ENCODE measurements at places on chromosomes 7 and 10.

DNA sequence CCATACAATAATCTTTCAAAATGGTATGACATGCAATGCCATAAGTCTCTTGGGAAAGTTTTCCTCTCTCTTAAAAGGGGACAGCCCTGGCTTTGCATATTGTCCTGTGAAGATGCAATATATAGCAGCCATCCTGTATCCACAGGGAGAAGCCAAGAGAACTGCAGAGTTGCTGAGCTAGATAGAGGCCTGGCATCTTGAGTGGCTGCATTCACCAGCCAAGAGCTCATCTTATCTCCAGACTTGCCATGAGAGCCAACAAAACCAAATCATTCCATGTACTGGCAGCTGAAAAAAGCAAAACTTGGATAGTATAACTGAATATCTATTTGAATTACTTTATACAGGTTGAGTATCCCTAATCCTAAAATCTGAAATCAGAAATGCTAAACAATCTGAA, 348.8 kb downstream of the CALN1 start:
- DNase-seq: no peak

DNA sequence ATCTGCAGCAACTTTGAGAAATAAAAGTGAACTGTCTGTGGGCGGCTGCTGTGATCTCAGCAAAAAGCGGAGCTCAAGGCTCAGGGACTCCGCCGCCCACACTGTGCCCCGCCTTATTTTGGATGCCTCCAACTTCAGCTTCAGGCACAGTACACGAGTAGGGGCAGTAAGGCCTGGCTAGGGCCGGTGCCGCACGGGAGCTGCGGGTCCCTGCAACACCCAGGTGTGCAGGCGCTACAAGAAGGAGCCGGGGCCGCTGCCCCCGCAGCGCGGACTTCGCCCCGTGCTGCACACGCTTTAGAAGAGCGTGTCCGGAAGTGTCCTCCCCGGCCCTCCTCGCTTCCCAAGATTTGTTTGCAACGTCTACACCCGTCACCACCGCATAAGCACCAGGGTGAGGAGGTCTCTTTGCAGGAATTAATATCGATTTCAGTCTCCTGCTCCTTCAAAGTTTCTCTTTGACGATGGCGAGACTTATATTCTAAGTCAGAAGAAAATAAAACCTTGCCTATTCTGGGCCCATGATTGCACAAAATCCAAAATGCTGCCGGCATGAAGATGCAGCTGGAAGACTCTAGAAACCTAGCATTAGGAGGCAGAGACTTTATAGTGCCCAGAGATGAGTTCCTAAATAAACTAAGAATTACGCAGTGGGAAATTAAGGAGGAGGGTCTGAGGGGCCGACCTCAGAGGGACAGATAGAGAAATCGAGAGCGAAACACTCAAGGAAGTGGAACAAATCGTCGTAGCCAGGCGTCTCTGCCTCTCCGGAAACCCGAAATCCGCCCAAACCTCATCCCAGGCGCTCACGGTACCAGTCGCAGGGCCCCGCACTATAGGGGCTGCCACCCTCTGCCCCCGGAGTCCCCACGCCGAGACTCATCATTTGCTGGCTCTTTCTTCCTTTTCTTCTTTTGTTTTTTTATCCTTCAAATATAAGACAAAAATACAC, 6.4 kb downstream of the VAX1 start:
- no peak for DNase-seq

DNA sequence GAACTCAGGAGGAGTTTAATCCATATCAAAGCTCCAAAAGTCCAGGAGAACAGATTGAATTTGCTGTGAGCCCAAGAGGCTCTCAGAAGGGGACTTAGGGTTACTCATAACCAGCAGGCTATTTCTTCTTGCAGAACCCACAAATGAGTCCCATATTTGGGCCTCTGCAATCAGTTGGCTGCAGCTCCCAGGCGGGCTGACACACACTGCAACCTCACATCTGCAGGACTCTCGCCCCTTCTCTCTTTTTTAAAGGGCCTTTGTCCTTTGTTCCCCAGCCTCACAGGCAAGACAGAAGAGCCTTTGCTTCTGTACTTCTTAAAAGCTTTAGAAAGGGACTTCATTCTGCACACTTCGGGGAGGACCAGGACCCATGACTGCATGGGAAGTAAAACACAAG, 26.7 kb downstream of the CREB3L2 start:
- no peak for DNase-seq

DNA sequence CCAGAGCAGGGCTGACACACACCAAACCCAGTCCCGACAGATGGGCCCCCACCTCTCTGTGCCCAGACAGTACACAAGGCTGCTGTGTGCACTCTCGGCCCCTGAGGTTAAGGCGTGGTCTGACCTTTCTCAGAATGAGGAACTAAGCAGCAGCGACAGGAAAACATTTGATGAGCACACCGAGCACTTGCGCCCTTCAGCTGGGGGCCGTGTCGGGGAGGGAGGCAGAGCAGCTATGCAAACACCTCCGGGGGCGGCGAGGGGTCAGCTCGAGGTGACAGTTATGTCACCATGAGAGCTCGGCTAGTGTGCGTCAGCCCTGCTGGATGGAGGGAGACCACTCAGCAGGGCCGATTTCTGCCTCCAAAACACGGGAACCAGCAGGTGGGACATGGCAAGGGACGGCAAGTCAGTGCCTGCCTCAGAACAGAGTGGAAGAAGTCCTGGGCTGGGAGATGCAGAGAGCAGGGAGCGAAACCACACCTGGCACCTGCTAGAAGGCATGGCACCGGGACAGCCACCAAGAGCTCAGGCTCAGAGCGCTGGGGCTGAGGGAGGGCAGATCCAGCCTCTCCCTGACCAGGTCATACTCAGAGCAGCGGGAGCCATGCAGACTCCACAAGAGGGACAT, 57.4 kb downstream of the CHST15 start:
- DNase-seq: peak; percentile 33

GRCh38 chr10:126233182-126234148, 154.8 kb downstream of the ADAM12 start:
- no peak for DNase-seq

DNA sequence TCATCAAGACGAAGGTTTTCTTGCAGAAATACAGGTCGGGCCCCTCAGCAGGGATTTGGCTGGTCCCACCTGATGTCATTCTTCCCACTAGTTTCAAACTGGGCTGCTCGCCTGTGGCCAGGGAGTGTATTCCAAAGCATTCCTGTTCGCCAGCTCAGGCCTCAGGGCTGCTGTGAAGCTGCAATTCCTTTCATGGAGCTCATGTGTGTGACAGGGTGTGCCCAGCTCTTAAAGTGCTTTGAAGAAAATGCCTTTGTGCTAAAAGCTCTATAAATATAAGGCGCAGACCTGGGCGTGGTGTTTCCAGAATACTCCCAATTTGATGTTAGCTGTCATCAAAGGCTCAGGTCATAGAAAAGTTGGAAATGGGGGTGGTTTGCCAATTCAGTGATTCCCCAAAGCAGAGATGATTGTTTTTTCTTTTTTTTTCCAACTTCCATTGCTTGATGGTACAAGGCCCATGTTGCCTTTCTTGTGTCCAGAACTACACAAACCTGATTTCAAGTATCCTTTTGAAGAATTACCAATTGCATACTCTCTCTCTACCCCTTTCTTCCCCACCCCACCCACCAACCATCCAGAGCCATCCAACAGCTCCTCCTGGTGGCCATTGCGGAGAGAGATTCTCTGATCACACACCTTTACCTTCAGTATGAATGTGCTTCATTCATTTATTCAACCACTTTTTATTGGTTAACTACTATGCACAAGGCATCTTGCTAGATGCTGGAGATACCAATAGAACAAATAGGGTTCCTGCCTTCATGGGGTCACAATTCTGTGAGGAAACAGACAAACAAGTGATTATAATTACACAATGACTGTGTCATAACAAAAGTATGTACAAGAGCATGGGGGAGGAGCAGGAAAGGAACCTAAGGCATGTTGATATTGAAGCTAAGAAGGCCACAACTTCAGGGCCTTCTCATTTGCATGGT, 297.3 kb upstream of the LYZL1 start:
- DNase-seq: no peak

DNA sequence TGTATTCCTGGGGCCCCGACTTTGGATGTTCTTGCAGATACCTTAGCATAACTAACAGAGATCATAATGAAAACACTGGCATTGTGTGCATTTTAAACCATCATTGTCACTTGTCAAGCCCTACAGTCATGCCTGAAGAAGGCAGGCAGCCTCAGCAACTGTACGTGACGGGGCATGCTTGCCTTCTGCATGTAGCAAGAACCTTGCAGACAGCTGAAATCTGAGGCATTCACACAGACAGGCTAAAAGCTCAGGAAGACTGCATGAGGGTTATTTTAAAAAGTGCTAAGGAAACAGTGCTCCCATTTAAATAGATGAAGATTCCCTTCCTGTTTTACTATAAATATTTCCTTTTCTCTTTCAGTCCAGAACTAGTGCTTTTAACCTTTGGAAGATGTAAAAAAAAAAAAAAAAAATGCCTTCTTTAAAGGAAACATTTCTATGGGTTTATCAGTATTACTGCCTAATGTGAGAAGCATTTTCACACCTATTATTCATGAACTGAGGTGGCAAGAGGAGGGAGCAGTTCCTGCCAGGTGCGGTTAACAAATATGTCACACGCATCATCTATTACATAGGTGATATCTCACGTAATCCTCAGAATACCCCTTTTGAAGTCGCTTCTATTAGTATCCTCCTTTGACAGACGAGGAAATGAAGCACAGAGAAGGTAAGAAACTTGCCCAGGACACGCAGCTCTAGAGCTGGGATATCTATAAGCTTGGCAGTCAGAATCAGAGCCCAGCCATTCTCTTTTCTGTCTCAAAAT, 88.1 kb downstream of the PRKCQ start:
- no peak for DNase-seq

DNA sequence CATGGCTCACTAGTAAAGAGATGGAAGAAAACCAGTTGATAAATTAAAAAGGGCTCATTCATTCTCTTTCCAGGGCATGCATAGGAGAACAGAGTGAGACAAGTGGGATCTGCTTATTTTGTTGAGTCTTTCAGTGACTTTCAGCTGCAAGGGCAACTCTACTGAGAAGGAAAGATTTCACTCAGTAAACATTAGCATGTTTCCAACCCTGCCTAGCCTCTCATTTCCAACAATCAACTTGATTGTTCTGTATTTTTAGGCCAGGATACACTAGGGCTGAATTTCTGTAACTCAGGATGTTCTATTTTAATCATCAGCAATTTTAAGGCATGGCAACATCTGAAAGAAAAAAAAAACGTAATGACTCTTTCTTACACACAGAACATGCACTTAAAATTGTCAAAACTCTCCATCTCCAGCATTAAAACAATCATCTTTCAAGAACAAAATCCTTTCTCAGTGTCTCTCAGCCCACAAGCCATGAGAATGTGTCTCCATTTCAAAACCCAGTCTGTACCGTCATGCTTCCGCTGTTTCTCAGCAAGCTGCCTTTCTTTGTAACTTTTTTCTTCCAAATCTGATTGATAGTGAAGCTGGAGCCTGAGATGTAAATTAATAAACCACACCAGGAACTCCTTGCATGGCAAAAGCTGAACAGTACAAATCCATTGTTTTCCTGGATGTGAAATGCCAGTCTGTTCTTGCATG, 147.2 kb upstream of the KLF14 start:
- no peak for DNase-seq

DNA sequence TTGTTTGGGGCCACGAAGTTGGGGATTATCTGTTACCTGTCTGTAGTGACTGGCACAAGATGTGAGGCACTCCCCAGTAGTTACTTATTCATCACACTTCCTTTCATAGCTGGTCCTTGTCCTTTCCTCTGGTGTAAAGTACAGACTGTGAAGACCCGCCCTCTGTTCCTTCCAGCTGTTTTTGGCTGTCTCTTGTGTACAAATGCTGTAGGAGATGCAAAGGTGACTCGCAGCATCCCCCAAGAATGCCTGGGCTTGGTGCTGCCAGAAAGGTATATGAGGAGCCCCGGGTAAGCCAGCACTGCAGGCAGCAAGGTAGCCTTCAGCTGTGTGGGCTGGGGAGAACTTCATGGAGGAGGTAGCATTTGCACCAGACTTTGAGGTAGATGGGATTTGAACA, 236.6 kb downstream of the EBF3 start:
- no peak for DNase-seq

DNA sequence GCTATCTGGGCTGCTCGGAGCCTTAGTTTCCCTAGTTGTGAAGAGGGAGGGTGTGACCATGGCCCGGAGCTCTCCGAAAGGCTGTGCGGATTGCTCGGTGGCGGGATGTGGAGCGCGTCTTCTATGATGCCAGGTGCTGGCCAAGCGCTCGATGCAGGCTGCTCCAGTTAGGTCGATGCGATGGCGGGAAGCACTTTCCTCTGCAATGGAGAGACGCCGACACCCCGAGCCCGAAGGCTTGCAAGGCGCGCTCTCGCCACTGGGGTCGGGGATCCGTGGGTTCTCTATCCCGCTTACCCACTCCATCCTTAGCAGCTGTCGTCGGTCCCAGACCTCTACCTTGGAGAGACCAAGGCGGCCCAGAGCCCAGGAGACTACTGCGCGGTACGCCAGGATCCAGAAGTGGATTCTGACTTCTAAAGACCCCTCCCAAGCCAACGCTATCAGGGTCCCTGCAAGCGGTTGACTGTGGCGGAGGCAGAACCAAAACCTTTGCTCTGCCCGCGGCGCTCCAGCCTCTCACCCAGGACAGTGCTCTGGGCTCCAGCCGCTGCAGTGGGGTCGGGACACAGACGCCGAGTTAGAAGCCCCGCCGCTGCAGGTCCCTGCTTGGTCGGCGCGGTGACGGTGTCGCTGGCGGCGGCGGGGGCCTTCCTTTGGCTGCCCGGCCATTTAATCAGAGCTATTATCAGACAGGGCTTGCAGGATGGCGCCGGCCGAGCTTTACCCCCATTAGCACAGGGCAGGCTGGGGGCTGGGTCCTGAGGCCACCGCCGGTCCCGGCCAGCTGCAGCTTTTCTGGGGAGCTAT, 7.8 kb upstream of the TBX20 start:
- DNase-seq: no peak

GRCh38 chr7:35465791-35466336, 212.0 kb upstream of the TBX20 start:
- DNase-seq: no peak

DNA sequence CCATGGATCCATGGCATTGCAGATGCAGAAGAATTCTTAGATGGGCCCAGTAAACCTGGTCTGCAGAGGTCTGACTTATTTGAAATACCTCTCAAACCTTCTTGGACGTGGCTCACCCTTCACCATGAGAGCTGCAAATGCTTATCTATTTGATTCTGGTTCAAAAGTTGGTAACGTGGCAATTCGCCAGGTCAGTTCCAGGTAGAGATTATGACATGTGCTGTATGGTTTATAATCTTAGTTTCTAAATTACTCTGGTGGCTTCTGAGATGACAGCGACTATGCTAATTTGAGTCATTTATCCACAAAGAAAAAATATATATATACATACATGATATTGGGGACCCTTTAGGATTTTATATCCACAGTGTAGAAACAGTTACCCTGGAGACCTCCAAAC, 68.8 kb downstream of the NRP1 start:
- peak; percentile 32 for DNase-seq

GRCh38 chr7:92875173-92875572, 38.8 kb upstream of the CDK6 start:
- no peak for DNase-seq

GRCh38 chr10:125062914-125063230, 97.5 kb downstream of the CTBP2 start:
- no peak for DNase-seq

GRCh38 chr10:60384708-60385398, 4.8 kb downstream of the ANK3 start:
- DNase-seq: no peak

GRCh38 chr7:5477723-5478531, 54.3 kb upstream of the TNRC18 start:
- no peak for DNase-seq

GRCh38 chr7:3187444-3188040, 113.5 kb upstream of the SDK1 start:
- no peak for DNase-seq

GRCh38 chr10:68403701-68404100, 3.4 kb downstream of the RUFY2 start:
- no peak for DNase-seq
